ENCODE measurements at places on chromosomes 16 and 17.

DNA sequence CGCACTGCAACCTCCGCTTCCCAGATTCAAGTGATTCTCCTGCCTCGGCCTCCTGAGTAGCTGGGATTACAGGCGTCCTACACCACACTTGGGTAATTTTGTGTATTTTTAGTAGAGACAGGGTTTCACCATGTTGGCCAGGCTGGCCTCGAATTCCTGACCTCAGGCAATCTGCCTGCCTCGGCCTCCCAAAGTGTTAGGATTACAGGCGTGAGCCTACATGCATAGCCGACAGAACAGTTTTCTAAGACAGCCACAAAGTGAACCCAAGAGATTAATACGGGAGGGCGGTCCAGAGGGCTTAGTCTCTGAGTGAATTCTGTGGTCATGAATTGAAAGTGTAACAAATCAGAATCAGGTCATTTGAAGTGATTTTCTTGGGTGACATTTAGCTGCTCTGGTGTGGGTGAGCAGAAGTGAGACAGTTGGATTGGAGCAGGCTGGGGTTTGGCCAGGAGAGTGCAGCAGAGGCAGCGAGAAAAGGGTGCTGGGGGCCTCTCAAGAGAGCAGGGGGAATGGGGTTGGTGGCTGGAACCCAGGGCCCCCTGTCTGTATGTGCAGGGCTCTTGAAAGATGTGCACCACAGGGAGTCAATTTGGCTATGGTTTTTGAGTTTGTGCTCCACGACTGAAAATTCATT lies 231.4 kb upstream of the WSCD1 start:
- H3K27ac ChIP-seq = peak overlapping the region; percentile 95
- no peaks in the 10 kb centered on the region for H3K36me3 ChIP-seq
- no peak for DNase-seq
- no peaks in the 10 kb centered on the region for H3K27me3 ChIP-seq
- H3K4me3 ChIP-seq = no peak overlapping the region
- peaks cover 38% of the 10 kb centered on the region for H3K4me1 ChIP-seq

- H3K36me3 ChIP-seq = no peaks in the 10 kb centered on the region
- peaks cover 12% of the 10 kb centered on the region for H3K4me1 ChIP-seq
- no peak for DNase-seq
- H3K27ac ChIP-seq = no peak overlapping the region
- H3K4me3 ChIP-seq = no peak overlapping the region
Observed at GRCh38 chr16:2985893-2986355, 5.7 kb upstream of the PKMYT1 start.

GRCh38 chr16:53789137-53789536 lies 85.2 kb downstream of the FTO start:
- H3K36me3 ChIP-seq = no peaks in the 10 kb centered on the region
- H3K4me3 ChIP-seq = no peak overlapping the region
- no peak overlapping the region for H3K27ac ChIP-seq
- DNase-seq = no peak
- no peaks in the 10 kb centered on the region for H3K27me3 ChIP-seq

GRCh38 chr16:48628359-48628985 lies 18.5 kb upstream of the N4BP1 start:
- no peaks in the 10 kb centered on the region for H3K36me3 ChIP-seq
- H3K4me3 ChIP-seq = no peak overlapping the region
- H3K27ac ChIP-seq = no peak overlapping the region
- peaks cover 3% of the 10 kb centered on the region for H3K4me1 ChIP-seq

- DNase-seq = no peak
- peak overlapping the region; percentile 92 for H3K4me3 ChIP-seq
- H3K36me3 ChIP-seq = peaks cover 35% of the 10 kb centered on the region
Observed at GRCh38 chr16:84648595-84649510, 542 bp downstream of the KLHL36 start.

DNA sequence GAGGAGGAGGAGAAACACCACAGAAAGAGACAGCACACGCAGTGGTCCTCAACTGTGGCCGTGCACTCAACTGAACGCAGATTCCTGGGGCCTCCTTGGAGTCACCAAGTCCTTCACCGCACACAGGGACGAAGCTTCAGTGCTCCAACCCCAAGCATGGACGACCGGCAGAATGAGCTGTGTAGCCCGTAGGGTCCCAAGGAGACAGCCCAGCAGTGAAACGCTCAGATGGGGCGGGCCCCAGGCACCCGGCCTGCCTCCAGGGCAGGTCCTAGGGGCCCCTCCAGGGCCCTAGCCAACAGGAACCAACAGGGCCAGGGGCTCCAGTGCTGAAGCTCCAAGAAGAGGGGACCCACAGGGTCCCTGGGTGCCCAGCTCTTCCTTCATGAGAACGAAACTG lies 13.2 kb downstream of the RAB40B start:
- H3K27ac ChIP-seq = no peak overlapping the region
- H3K36me3 ChIP-seq = no peaks in the 10 kb centered on the region
- no peaks in the 10 kb centered on the region for H3K27me3 ChIP-seq
- no peaks in the 10 kb centered on the region for H3K4me1 ChIP-seq
- no peak overlapping the region for H3K4me3 ChIP-seq
